ENCODE measurements at places on chromosomes 2 and 18.

DNA sequence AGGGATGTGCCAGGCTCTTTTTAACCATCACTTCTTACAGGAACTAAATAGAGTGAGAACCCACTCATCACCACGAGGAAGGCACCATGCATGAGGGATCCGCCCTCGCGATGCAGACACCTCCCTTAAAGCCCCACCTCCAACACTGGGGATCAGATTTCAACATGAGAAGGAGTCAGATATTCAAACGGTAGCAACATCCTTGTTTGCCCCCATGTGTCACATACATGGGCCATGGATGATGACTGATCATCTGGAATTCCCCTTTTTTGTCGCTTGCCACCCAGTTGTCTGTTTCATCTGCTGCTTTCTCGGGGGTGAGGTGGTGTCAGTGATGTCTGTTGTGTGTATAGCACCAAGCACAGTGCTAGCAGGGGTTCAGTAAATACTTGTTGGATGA lies 57.9 kb downstream of the NCK2 start:
- DNase-seq = peak; percentile 64

DNA sequence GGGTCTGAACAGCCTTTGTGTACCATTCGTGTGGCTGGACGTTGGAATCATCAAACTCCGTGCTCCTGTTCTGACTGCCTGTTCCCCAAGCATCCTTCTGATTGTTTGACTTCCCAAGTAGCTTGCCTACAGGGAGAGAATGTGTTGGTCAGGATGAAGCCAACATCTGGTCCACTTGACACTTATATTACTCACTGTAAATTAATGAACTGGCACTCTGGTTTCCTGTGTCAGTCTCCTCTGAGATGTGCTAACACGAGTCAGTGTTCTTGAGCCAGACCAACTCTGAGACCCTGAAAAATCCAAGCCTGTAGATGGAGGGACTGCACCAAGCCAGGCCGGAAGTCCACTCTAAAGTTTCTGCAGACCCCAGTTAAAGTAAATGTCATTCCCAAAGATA lies 440.9 kb downstream of the ZNF516 start:
- DNase-seq = no peak

GRCh38 chr2:221107424-221107823 lies 464.7 kb downstream of the EPHA4 start:
- DNase-seq = no peak

- DNase-seq = no peak
These were observed 42.6 kb downstream of the CMPK2 start for GRCh38 chr2:6823111-6823510.

DNA sequence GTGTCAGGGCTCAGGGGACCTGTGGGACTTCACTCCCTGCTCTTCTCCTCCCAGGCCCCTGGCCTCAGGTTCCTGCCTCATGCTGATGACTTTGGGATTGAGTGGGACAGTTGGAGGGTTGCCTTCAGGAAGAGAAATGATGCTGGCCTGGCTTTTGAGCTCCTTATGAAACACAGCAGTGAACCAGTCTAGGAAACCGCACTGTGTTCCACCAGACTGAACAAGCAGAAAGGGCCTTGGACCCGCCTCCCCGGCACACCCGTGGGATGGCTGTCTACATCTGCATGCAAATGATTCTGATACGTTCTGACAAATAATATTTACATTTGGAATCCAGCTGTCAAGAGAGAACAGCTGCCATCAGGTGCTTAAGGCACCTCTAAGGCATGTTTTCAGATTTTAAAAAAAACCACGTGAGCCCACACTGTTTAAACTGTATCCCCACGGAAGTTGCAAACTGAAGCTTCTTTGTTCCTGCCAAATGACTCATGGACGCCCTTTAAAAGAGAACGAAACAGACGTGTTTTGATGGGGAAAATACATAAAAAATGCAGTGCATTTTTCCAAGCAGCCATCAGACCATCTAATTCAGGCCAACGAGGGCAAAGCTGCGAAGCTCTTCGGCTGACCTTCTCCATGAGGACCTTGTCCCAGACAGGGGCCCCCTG lies 27.6 kb upstream of the ASAP2 start:
- DNase-seq = no peak

DNA sequence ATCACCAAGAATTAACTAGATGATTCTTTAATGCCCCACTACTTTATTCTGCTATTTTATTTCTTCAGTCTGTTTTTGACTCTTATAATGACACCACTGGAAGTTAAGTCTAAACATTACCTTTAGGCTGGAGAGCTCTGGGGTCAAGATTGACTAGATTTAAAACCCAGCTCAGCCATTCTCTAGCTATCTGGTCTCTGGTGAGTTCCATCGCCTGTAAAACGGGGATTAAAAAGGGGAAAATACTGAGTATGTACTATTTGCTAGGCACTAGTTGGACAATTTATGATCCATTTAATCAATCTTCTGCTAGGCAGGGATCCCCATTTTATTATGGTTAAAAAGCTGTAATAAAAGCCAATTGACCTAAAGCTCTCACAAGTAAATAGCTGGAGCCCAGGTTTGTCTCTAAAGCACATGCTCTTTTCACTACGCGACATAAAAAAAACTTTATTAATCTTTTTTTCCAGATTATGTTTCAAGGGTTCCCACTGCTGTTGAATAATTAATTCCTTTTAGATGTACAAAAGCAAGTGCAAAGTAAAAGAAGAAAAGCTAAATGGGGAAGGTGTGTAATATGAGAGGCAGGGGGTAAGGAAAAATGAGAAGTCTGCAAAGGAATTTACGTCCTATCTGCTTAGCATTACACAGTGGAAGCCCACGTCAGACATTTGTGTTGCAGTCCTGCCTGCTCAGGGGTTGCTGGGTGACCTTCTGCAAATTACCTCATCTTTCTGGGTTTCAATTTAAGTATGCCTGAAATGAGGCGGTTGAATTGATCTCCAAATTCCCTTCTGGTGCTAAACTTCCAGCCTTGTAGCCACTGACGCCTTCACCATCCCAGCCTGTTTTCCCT lies 918 bp upstream of the NABP1 start:
- DNase-seq = peak; percentile 92

DNA sequence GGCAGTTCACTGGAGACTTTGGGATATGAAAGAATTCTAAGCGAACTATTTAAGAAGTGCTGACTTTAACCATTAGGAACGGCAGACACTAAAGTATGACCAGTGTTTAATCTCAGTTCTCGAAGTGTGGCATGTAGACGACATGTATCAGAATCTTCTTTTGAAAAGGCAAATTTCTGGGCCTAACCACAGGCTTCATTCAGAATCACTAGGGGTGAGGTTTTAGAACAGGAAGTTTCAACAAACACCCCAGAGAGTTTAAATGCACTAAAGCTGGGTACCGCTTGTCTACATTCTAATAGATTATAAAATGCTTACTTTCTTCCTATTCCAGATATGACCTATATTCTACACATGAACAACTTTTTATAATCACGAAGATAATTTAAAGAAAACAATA lies 180.3 kb downstream of the ANKRD44 start:
- no peak for DNase-seq

DNA sequence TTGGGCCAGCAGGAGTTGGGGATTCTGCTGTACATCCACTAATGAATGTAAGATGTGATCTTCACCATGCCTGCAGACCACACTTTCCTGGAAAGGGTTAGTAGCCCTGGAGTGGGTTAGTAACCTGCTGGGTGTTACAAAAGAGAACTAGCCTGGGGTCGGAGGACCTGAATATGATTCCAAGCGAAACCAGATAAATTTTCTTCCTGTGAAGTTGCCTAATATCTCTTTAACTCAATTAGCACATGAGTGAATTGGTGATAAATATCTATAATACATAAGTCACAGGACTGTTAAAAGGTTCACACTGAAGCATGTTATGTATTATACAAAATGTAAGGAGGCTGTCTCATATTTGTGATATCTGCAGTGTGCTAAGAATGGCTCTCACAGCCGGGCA lies 291.0 kb downstream of the CNTNAP5 start:
- DNase-seq = no peak

DNA sequence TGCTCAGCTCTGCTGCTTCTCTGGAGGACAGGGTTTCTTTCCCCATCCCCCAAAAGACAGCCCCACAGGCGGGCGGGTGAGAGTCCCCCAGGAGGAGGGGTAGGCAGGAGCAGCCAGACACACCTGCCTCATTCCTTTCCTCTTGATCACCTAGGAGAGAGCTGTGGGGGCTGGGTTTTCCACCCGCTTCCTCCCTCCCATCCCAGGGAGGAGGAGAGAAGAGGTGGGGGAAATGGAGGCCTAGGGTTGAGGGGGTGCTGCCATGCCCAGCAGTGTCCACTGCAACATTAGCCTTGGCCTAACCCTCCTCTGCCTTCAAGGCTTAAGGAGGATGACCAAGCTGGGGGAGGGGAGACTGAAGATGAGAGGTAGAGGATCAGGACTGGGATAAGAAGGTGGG lies 14.7 kb downstream of the WNT10A start:
- DNase-seq = no peak

- DNase-seq = no peak
These were observed 90.5 kb downstream of the ICOS start for GRCh38 chr2:204027091-204027490.

DNA sequence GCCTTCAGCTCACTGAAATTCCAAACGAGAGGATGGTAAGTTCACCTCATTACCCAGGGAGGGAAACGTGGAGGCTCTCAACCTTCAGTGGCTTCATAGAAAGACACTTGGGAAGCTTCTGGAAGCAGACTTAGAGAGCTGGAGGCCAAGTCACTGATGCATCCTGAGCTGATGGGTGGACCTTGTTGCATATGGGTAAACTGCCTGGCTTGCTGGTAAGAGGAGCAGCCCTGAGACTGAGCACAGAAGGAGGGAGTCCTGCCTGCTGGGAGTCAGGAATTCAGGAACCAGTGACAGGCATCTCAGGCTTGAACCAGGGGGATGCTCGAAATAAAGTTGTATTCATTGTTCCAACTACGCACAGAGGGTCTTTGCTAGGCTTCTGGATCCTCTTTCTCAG lies 66.5 kb upstream of the NPAS2 start:
- DNase-seq = no peak

Data from inflammatory macrophage (primary cell).